ENCODE measurements at places on chromosomes 2 and 18. TPM values are rescaled to one million over a fixed set of nuclear protein-coding genes. Genes with fewer than 3 reads are reported as not detected.

Gene GYPC
- 116 TPM for total RNA-seq

Gene ACMSD
- not detected for total RNA-seq

Gene UGT1A4
- not detected for total RNA-seq

Gene ESCO1
- 16.2 TPM for total RNA-seq

Gene C2orf80
- not detected for total RNA-seq

Gene CCL20
- not detected for total RNA-seq

Gene SPATA3
- not detected for total RNA-seq

Gene TCF23
- total RNA-seq = not detected

- peak; percentile 90 for ATAC-seq
Measured at GRCh38 chr18:49055754-49056172, 105.0 kb upstream of the SMAD7 start.

DNA sequence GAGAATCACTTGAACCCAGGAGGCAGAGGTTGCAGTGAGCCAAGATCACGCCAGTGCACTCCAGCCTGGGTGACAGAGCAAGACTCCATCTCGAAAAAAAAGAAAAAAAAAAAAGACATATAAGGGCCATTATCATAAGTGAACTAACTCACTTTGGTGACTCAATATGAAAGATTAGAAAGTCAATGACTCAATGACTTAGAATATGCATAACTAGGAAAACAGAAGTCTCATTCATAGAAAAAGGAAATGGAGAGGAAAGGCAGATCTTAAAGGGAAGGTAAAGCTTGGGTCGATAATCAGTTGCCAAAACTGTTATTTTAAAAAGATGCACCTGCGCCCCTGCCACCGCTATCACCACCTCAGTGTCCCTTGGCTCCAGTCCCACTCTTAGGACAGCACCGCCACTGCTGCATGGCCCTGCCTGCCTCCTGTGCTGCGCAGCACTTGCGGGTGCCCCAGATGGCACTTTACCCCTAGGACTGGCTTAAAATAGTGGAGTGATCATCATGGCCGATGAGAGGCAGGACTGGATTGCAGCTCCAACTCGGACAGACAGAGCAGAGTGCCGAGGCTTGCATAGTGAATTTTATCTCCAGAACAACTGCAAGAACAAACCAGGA is 54.7 kb downstream of the INO80D start:
- no peak for ATAC-seq

GRCh38 chr2:205612636-205613035 is 69.7 kb upstream of the NRP2 start:
- no peak for ATAC-seq

GRCh38 chr18:55522011-55522410 is 66.0 kb downstream of the TCF4 start:
- ATAC-seq = no peak

DNA sequence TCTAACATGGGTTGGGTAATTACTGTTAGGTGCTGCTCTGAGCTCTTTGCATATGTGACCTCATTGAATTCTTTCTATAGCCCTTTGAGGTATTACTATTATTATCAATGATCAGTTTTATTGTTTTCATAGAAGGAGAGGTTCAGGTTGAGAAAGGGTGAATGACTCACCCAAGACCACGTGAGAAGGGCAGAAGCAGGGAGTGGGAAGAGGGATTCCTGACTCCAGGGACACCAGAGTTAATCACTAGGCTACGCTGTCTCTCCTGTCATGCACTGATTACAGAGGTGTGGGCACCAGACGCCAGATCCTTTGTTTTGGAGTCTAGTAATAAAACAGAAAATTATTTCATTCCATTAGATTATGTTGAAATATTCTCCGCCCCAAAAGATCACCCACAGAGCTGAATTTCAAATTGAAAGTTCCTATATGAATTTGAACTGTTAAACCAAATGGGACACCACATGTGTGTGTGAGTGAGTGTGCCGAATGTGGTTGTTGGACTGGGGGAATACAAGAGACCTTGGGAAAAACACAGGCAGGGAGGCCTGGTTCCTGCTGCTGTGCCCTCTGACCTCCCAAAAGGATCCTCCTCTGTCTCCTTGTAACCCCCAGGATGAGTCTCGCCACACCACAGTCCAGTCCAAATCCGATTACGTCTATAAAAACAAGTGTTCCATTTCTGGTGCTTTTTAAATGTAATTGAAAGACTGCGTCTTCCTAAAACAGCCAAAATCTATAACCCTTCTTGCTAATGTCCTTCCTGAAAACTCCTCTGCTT is 215.4 kb downstream of the ZNF521 start:
- ATAC-seq = peak; percentile 41

GRCh38 chr18:22466608-22467395 is 49.1 kb upstream of the CTAGE1 start:
- ATAC-seq = peak; percentile 66

GRCh38 chr2:88561646-88562388 is 65.4 kb downstream of the EIF2AK3 start:
- ATAC-seq = no peak

- ATAC-seq = no peak
Measured at GRCh38 chr2:178510384-178510783, 30.1 kb downstream of the PLEKHA3 start.

- no peak for ATAC-seq
Measured at GRCh38 chr2:232299084-232299483, 79.5 kb upstream of the ALPP start.

GRCh38 chr2:236802862-236803261 is 233.2 kb downstream of the ACKR3 start:
- no peak for ATAC-seq

DNA sequence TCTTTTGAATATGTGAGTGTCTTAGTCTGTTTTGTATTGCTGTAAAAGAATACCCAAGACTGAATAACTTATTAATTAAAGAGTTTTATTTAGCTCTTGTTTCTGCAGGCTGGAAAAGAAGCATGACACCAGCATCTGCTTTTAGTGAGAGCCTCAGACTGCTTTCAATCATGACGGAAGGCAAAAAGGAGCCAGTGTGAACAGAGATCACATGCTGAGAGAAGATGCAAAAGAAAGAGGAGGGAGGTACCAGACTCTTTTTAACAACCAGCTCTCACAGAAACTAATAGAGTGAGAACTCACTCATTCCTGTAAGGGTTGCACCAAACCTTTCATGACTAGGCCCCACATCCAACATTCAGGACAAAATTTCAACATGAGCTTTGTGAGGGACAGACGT is 101.6 kb upstream of the HNMT start:
- ATAC-seq = no peak

DNA sequence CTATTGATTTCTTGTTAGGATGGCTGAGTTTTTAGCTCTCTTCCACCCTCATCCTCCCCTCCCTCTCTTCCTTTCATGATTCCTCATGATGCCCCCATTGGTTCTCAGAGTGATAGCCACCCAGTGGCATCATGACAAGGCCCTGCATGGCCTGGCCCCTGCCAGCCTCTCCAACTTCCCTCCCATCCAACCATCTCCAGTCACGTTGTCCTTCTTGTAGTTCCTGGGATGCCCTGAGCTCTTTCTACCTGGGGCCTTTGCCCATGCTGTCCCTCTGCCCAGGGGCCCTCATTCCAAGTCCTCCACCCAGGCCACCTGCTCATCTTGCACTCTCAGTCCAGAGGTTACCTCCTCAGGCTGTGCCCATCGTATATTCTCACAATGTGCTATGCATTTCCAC is 247.5 kb downstream of the TFCP2L1 start:
- ATAC-seq = no peak

DNA sequence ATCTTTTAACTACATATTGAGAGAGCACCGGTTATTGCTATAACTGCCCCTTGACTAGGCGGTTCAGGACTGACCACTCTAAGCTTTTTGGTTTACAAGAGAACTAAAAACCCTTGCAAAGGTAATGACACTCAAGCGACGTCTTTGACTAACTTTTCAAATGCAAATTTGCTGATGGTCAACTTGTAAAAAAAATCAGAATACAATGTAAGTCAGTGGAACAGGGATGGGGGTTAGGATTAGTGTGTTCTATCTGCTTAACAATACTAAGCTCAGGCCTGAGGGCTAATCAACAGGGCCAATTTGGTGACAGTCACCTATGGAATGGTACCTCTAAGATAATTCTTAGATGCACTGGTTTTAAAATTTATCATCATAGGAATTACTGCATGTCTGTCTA is 57.1 kb downstream of the ZAP70 start:
- ATAC-seq = no peak

GRCh38 chr2:108931372-108931771 is 57.6 kb downstream of the EDAR start:
- ATAC-seq = no peak

GRCh38 chr2:119810049-119810630 is 50.4 kb downstream of the PTPN4 start:
- ATAC-seq = no peak

- no peak for ATAC-seq
Measured at GRCh38 chr2:25131567-25132298, 36.6 kb downstream of the POMC start.

- ATAC-seq = no peak
Measured at GRCh38 chr2:15979051-15979758, 38.9 kb downstream of the MYCN start.

DNA sequence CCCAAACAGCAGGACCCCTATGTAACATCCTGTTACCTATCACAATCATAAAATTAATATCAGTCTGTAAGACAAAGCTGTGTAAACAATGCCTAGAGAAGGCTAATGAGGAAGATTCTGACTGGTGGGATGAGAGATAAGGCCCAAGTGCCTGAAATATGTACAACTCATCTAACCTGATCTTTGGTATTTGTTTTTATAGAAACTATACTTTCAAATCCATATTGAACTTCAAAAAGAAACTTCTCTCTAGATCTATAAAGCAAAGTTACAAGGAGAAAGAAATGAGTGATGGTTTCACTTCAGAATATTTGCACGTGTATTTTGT is 36.1 kb upstream of the ITGA4 start:
- ATAC-seq = no peak

DNA sequence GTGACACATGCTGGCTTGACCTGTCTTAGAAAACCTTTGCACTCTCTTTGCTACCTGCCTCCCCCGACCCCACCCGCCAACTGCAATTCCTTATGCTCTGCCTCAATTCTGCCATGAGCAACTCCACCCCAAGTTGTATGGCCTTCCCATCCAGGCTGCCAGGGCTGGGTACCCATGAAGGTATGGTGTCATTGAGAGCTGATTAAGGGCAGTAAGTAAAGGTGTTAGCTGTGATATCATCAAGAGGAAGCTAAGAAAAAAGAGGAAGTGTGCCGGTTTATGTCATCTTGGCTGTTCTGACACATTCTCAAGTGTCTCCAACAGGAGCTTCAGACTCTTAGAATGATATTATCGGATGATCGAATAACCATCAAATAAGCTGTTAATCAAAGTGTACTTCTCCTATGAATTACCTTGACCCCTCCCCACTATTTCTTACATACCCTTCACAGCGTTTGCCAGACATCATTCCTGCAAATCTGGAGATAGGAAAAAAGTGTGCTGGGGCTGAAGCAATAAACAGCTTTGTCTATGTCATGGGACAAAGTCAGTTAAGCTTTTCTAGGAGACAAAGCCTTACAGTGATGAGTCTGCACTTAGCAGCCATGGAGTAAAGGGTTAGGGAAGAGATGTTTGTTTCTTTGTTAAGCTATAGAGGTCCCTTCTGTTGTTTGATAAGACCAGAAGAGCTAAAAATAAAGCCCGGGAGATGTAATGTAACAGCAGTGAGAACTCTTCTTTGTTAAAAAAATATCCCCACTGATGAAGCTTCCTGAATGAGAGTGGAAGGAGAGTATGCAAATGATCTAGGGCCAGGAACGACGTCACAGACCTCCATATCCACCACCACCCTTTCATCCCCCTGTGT is 40.4 kb upstream of the SMAD2 start:
- no peak for ATAC-seq

- no peak for ATAC-seq
Measured at GRCh38 chr18:46097431-46097800, 680 bp downstream of the ATP5F1A start.

DNA sequence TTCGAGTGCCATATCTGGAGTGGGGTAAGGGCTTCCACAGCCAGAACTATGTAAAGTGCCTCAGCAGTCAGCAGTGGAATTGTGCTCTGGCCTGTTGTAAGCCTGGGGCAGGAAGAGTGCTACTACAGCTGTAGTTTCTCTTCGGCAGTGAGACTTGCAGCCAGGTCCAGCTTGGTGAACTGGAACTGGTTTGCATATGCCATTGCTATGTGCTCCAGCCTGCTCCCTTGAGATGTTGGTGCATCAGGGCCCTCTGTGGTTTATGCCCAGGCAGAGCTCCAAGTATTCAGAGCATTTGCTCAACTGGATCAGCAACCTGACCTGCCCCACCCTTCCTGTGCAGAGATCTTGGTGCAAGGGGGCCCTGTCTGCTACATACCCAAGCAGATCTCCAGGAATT is 47.8 kb downstream of the ZNF804A start:
- no peak for ATAC-seq

GRCh38 chr2:40859617-40860016 is 407.7 kb upstream of the SLC8A1 start:
- ATAC-seq = no peak

DNA sequence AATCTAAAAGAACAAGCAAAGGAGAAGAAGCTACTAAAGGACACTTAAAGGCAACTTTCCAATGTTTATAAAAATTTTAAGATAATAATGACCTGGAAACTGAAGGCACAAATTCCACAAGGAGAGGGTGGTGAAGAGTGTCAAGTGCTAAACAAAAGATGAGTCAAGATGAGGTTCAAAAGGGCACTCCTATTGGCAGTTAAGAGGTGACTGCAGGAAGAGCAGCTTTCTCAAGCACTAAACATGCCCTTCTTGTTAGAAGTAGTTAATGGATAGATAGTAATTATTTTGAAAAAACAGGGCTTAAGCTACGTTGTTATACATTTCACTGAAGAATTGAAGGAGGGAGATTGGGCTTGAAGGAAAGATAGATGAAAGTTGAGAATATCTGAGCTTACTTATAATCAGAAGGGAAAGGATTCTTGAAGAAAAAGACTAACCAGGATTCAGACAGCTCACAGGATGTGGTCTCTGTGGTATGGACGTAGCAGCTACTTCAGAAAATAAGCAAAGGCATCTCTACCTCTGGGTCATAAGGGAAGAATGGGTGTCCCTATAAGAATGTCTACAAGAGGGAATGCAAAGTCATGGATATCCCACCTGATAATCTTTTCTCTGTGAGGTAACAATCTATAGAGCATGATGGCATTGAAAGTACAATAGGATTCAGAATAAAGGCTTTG is 454.7 kb upstream of the SLC39A10 start:
- ATAC-seq = no peak

GRCh38 chr2:159853101-159853500 is 55.1 kb upstream of the CD302 start:
- no peak for ATAC-seq

- no peak for ATAC-seq
Measured at GRCh38 chr2:69103419-69103818, 90.4 kb downstream of the ANTXR1 start.

GRCh38 chr2:19408592-19408991 is 50.2 kb upstream of the OSR1 start:
- no peak for ATAC-seq

DNA sequence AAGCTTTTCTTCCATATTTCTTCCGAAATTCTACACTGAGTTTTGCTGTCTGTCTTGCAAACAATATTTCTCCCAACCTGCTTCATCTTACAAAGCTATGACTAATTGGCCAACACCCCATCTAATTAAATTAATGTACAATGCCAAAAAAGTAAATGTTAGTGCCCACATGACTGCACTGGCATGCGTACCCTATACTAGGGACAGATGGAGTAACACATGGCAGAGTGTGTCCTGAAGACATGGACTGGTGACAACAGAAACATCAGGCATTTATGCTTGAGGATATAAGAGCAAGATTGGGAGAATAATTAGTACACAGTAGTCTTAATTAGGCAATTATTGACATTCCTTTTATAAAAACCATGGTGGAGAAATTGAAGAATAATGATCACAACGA is 66.8 kb downstream of the MREG start:
- ATAC-seq = no peak

- no peak for ATAC-seq
Measured at GRCh38 chr2:23447405-23447804, 62.4 kb downstream of the KLHL29 start.

- ATAC-seq = no peak
Measured at GRCh38 chr18:34315591-34316352, 91.1 kb upstream of the NOL4 start.
